Hematopoietic multipotent progenitor cell treated with erythropoietin and hydrocortisone succinate and interleukin-3 and kit ligand, for 8 days (in vitro differentiated cells): ENCODE measurements at places on chromosomes 7 and 10.

GRCh38 chr10:61623161-61623560 is 39.6 kb upstream of the CABCOCO1 start:
- DNase-seq: no peak

- DNase-seq: no peak
Observed at GRCh38 chr7:124781418-124781817, 15.8 kb upstream of the GPR37 start.

GRCh38 chr7:149654588-149654987 is 118.8 kb downstream of the ZNF467 start:
- DNase-seq: no peak

DNA sequence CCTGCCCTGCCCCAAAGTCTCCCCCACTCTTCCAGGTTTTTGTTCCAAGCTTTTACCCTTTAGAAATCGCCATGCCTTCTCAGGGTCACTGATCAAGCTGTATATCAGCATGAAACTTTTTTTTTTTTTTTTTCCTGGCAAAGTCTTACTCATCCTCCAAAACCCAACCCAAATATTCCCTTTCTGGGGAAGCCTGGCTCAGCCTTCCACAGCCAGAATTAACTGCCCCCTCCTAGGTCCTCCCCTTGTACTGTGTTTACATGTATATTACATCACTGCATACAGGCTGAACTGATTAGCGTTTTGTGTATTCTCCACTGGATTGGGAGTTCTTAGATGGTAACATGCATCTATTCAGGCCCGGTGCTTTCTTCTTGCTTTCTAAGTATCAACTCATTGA is 4.6 kb upstream of the NOBOX start:
- DNase-seq: no peak

- no peak for DNase-seq
Observed at GRCh38 chr10:130214431-130214830, 78.2 kb downstream of the GLRX3 start.

DNA sequence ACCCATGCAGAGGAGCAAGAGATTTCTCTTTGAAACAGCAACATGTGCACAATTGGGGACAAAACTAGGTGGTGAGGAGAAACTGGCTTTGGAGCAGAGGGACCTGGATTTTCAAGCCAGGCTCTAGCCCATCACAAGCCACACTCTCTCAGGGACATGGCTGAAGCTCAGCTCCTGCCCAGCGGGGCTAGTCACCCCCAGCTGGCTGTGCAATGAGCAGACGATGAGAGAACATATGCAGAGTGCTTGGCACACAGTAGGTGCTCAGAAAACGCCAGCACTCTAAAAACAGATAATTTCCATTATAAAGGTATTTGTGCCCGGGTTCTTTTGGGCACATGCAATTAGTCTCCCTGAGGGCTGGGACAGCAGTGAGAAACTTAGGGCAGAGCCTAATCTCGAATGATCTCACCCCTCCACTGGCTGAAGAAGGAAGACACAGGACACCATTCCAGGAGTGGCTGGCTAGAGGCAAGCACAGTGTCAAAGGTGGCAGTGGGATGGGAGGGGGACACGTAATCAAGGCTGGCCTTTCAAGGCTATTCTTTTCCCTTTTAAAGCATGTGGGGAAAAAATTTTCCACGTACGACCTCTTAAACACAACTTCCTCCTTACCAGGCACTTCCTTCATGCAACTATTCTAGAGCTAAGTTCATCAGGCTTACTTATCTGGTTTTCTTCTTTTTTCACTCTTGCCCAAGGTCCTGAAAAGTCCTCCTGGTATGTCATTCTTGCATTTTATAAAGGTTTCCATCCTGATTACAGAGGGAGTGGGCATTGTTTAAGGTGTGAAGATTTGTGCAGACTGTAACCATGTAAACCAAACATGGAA is 15.1 kb downstream of the FAM53B start:
- DNase-seq: no peak

GRCh38 chr10:115963848-115964247 is 309.2 kb downstream of the GFRA1 start:
- no peak for DNase-seq

GRCh38 chr10:77358656-77359055 is 279.0 kb downstream of the KCNMA1 start:
- DNase-seq: no peak

DNA sequence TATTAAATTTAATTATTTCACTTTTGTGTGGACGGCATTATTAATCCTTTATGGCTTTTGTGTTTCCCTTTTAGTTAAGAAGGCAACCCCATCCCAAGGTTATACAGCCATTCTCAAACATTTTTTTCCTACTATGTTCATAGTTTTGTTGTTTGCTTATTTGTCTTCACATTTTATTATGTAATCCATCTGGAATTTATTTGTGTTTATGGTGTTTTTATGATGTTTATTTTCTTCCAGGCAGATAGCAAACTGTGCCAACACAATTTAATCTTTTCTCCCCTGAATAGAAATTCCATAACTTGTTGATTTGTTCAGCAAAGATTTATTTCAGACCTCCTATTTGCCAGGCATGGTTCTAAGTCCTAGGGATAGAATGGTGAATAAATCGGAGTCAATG is 42.9 kb downstream of the RAB18 start:
- no peak for DNase-seq

DNA sequence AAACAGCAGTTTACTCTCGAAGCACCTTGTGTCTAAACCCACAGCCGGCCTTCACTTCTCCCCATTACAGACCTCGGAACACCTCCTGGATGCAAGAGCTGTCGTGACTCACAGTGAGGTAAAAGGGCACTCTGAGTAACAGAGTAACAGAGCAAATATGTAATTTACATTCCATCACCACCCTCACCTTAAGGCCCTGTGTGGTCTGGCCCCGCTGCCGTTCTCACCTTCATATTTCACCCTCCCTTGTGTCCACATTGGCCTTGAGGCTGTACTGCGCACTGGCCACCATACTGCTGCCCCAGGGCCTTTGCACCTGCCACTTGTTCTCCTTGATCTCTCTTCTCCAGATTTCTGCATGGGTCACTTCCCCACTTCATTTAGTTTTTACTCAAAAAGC is 12.6 kb downstream of the FFAR4 start:
- DNase-seq: no peak

GRCh38 chr7:126445991-126446390 is 806.8 kb downstream of the GRM8 start:
- DNase-seq: no peak

GRCh38 chr10:130254243-130254642 is 118.1 kb downstream of the GLRX3 start:
- DNase-seq: no peak

DNA sequence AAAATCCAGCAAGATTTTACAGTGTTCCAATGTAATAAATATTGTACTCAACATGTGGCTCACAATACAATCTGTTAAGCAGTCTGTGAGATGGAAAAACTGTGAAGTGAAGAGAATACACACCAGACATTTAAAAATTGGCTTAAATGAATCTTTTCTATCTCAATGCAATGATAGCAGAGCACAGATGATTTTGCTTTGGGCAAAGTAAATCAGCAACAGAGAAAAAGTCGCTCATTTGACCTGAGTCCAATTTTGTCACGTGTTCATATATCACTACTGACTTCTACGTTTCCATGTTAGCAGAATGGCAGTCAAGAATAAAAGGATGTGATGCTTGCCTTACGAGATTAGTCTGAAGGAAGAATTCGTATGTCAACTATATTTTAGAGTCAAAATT is 506.7 kb downstream of the POM121L12 start:
- DNase-seq: no peak

DNA sequence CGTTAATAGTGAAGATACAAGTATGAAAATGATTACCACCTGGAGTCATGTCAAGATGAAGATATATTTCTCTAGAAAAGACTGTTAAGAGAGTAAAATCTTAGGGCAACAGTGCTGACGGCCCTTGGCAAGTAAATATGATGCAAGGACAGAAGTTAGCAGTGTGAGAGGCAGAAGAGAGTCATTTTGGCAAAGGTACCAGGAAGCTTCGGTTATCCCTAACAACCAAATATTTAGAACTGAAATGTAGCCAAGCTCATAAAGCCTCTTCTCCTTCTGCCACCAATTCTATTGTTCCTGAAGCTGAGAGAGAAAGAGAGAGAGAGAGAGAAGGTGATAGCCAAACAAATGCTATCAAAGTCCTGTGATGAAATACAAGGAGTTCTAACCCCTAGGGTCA is 109.6 kb downstream of the MACC1 start:
- no peak for DNase-seq

DNA sequence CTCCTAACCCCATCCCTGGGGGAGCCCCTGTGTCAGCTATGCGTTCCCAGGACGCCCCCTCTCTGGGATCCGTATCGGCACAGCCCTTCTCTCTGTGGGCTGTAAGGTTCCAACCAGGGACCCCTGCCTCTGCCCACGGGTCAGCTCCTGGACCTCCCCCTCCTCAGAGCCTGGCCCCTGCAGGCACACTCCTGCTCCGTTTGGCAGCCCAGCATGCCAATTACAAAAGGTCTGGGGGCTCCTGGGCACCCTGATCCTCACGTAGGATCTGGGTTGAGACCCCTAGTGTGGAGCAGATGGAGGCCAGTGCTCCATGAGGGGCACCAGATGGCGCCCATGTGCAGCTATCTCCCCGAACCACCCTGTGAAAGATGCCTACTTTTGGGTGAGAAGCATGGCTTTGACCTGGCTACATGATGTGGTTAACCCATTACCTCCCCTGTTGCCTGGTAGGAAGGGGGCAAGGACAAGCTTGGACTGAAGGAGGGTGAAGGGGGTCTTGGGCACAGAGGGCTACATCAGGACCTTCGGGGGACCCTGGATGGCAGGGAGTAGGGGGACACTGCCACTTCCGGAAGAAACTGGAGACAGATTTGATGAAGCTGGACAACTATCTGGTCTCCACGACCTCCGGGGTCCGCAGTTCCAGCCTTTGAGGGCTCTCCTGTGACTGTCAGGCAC is 9.0 kb downstream of the TACR2 start:
- DNase-seq: peak; percentile 62

GRCh38 chr10:115047705-115048104 is 45.5 kb upstream of the ATRNL1 start:
- no peak for DNase-seq

DNA sequence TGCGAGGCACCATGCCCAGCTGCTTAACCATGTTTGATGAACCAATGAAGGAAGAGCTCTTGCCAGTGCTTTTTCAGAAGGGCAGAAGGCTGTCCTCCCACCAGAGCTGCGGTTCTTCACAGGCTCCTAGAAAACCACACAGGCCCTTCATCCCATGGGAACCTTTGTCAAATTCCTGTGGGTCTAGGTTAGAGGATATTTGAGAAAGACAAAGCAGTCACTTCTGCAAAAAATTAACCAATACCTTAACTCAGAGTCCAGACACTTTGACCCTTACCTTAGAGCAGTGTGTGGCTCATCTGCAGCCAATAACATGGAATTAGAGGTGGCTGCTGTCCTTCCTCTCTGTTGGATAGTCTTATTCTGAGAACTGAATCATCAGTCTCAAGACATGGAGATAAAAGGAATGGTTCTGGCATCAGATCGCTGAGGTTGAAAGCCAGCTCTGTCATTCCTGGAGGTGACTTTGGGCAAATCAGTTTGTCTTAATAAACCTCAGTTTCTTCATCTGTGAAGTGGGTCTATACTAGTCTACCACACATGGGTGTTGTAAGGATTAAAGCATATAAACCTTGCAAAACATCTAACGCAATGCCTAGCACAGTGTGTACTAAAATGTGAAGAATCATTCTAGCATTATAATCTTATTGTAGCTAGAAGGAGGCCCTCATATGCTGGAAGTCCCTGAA is 65.1 kb upstream of the PIP4K2A start:
- DNase-seq: no peak

DNA sequence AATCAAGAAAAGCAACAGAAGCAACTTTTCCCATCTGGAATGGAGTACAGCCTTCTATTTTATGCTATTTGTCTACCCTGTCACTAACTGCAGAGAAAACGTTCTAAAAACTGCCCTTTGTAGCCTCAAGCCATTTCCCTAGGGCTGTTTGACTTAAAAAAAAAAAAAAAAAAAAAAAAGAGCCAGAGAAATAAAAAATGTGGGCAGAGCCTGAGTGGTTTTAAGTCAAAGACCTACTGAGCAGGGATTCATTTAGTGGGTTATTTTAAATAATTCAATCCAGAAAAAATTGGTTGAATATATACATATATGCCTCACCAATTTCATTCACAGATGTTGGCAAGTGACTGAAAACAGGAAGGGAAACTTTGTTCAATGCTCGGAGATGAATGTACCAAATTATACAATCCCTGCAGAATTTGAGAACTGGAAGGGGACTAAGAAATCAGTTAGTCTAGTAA is 75.2 kb downstream of the PPP1R3C start:
- DNase-seq: no peak

GRCh38 chr10:5581670-5582566 is 57.2 kb downstream of the CALML3 start:
- DNase-seq: no peak

GRCh38 chr10:17213646-17214349 is 12.3 kb upstream of the TRDMT1 start:
- DNase-seq: no peak

DNA sequence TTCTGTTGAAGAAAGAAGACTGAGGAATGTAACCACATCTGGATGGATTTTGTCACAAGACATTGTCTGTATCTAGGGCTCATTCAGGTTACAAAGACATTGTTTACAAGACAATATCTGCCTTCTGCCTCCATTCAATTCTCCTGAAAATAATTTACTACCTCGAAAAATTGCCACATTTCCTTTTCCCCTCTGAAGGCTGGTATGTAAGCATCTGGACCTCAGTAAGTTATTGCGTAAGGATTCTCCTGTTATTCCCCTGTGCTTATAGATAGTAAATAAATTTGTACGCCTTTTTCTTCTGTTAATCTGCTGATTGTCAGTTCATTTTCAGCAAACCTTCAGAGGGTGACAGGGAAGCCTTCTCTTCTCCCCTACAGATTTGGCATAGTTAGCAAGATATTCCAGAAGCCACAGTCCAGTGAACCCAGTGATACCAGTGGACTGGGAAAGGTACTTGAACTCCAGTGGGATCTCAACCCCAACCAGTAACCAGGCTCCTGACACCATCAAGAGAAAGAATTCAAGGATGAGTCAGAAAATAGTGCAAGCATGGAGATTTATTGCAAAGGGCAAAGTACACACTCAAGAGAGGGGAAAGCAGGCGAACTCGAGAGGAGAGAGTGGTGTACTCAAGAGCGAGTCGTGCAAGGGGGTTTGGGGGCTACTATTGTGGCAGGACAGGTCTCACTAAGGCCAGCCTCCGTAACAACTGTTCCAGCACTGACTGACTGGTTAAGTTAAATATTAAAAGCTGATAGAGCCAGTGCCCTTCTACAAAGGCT is 706.9 kb upstream of the GHITM start:
- DNase-seq: no peak

- DNase-seq: no peak
Observed at GRCh38 chr10:22475651-22476600, 130.6 kb downstream of the SPAG6 start.

DNA sequence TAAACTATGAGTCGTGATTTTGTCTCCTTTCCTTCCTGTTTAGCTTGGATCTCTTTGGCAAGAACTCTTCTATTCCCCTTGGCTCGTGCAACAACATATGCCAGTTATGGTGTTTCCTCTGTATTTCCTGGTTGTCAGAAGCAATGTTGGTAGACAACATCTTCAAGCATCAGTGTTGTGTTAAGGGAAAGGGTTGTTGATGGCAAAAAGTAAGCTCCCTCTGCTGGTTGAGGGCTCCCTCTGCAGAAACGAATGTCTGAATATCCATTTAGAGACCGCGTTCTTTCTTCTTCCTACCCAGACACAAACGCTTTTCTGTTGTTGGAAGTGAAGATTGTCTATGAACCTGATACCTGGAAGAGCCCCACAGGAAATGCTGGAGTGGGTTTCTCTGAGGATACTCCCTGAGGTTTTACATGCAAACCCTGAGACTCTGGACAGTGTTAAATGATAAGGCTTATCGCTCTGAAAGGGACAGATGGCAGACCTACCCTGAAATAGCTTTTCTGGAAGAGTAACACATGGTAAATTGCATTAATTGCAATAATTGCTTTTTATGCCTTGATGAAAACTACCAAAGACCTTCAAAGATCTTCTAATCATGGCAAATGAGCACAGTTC is 23.5 kb upstream of the C1QL3 start:
- peak; percentile 47 for DNase-seq
